Stimulated activated CD4-positive, alpha-beta T cell treated with anti-CD3 and anti-CD28 coated beads, Interleukin-4, amount 100 ng/mL, for 48 hours (primary cell): ENCODE measurements at places on chromosomes 13 and 19.

GRCh38 chr19:3649888-3650287 is 23.3 kb upstream of the CACTIN start:
- DNase-seq: no peak

- no peak for DNase-seq
Observed at GRCh38 chr19:33459222-33460090, 62.1 kb downstream of the PEPD start.

DNA sequence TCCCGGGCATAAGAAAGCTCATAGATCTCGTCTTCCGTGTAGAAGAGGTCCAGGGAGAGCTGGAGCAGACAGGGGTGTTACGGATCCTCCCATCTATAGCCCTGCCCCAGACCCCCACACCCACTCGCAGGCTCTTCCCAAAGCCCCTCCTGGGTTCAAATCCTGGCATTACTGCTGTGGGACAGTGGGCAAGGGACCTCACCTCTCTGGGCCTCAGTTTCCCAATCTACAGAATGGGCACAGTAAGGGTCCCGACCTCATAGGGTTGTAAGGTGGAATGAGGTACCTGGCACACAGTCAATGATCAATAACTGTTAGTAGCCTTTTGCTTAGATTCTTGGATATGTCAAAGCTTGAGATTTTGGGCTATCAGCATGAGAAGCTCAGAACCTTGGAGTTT is 10.5 kb downstream of the FAM98C start:
- no peak for DNase-seq

DNA sequence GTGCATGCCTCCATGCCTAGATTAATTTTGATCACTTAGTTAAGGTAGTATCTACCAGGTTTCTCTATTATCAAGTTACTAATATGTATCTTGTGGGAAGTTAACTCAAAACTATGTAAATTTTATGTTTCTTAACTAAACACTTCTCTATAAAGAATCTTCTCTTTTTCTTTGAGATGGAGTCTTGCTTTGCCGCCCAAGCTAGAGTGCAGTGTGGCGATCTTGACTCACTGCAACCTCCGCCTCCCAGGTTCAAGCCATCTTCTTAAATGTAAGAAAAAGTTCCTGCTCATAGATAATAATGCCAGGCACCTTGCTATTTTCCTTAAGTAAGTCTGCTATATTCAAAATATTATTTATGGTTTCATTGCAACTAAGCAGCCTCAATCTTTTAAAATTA is 58.4 kb downstream of the ELF1 start:
- DNase-seq: no peak

DNA sequence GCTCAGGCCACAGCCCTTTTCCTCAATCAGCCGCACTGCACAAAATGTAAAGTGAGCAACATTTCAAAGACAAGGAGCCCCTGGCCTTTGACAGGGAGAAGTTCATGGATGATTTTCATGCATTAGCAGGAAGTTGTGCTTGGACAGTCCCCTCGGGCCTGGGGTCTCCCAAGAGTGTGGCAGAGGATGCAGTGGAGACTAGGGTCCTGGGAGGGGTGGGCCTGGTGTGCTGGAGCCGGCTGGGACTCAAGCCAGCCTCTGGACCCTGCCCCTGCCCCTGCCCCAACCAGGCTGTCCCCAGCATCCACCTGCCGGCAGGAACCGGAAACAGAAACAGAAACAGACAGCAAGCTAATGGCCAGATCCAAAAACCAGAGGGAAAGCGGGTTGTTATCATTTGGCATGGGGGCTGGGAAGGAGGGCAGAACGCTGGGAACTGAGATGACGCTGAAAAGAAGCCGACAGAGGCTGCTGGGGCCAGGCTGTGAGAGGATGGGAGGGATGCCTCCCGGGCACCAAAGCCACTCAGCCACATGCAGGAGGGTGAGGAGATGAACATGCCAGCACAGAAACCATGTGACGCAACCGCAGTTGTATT is 2.3 kb downstream of the GAS6 start:
- no peak for DNase-seq

- no peak for DNase-seq
Observed at GRCh38 chr13:47326061-47326460, 429.2 kb upstream of the HTR2A start.

DNA sequence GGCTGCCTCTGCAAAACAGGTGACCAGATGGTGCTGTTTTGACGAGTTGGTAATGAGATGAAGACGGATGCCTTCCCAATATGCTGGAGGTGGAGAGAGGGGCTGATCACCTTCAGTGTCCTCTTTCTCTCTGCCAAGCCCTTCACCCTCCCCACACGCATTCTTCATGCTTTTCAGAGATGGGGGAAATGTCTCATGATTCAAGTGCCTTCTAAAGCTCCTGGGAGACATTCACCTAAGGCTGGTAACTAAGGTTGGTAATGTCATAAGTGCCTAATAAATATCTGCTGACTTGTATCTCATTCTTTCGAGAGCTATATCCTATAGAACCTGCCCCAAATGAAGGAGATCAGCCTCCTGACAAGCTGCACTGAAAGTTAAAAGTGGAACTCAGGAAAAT is 86.2 kb upstream of the MBNL2 start:
- DNase-seq: no peak

DNA sequence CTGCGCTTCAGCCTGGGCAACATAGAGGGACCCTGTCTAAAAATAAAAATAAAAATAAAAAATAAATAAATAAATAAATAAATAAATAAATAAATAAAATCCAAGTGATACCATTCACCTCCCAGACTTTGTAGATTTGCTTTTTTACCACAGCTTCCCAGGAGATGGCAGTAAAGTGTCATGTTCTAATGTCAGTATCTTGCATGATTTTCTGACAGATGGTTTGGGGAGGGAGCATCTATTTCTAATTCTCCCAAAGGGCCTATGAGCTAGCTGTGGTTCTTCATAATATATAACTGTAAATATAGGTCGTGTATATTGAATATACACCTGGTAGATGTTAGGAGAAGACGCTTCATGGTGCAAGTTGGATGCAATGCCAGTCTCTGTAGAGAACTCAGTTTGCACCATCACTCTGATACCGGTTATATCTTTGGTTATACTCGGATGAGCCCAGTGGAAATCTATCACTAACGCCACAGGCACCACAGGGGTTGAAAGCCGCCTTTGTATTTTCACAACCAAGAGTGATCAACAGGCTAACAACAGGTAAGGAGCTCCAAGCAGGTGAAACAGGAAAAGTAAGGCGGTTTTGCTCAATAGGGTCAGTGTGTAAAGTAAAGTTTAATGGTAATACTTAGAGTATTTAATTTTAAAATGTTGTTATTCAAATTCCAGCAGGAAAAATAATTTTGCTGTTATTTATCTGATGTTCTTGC is 13.9 kb downstream of the APLP1 start:
- no peak for DNase-seq

DNA sequence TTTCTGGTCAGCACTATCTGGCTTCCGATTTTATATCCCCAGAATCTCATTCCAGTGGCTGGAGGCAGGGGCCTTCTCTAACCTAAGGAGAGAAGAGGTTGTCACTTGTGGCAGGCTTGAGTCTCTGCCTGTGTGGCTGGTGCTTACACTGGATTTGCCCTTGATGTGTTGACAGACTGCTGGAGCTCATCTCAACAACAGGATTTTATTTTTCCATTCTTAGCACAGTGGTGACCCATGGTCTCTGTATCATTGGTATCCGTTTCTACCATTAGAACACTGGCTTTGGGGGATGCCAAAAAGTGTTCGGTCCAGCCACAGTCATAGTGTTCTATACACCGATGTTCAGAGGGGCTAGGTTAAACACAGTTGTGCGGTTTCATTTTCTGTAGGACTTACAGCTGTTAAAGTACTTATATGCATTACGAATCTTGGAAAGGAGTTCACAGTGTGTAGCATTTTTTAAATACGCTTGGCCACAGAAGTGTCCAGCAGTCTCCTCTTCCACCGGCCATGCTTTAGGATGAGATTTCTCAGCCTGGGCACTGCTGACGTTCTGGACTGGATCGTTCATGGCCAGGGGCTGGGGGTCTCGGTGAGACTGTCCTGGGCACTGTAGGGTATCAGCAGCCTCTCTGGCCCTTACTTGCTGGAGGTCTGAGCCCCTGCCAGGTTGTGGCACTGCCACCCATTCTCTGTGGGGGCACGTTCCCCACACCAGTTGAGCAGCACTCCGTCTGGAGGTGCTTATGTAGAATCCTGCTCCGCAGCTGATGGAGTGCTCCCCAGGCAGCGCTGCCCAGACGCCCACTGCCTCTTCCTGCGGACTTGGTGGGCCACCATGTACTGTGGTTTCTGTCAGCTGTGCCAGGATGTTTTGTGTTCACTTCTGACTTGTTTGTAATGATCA is 41.4 kb upstream of the TEX29 start:
- no peak for DNase-seq

- no peak for DNase-seq
Observed at GRCh38 chr13:105346141-105346775, 1189.2 kb downstream of the EFNB2 start.

GRCh38 chr13:52711286-52711685 is 28.3 kb downstream of the CNMD start:
- DNase-seq: no peak

DNA sequence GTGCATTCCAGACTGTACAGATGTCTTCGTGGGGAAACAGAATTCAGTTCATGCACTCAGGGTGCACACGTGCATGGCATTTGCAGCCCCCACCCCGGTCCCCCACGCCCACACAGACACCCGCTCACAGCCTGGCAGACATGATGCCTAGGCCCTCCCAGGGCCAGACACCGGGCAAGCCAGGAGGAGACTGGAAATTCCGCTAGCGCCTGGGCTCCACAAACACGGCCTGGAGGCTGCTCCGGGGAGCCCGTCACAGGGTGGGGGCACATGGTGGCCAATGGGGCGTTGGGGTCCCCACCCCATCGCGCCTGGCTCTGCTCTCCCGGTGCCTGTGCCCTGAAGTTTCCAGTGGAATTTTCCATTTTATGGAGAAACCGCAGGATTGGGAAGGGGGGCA is 3.6 kb downstream of the CILP2 start:
- DNase-seq: no peak

DNA sequence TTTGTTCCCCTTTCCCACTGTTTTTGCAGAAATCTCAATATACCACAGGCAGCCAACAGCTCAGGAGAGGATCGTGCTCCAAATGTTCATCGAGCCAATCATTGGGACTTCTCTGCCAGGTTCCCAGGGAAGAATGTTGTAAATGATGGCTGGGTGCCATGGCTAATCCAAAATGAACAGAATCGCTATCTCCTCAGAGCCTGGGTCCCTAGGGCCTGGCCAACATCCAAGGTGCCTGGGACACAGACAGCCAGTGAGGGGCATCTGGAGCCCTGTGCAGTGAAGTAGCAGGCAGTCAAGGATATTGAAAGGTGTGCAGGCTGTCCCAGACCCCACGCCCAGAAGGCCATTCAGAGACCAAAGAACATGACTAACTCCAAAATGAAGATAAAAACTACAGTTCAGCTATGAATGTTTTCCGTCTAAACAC is 37.8 kb downstream of the BRD4 start:
- DNase-seq: no peak

GRCh38 chr13:88000787-88001186 is 329.6 kb downstream of the SLITRK5 start:
- DNase-seq: no peak

GRCh38 chr13:99288089-99288488 is 19.1 kb downstream of the GPR183 start:
- DNase-seq: no peak

DNA sequence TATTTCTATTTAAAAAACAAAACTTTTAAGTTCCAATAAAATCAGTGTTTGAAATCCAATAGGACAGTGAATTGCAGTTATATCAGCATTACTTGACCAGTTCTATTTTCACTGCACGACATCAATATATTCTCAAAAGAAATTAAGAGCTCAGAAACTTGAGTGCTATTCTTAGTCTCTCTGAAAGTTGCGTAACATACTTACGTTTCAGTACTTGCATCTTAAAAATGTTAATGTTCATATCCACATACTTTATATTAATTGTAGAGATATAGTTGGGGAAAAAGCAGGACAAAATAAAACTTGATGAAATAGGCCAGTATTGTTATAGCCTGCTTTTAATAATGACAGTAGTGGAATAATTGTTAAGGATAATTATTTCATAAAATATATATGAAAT is 720.5 kb upstream of the PCDH9 start:
- no peak for DNase-seq

DNA sequence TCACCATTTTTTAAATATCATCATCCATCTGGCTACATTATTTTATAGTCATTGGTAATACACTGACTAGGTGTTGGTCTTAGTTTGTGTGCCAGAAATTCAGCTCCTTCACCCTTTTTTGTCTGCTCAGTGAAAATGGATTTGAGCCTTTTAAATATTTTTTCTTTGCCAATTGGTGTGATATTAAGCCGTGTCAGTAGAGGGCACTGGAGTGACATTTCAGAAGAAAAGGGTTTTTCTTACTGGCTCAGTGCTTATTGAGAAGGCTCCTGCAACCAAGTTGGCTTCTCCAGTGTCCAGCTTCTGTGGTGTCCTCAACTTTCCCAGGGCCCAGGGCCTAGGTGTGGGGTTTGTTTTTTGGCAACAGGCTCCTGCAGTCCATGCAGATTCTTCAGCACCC is 546.6 kb downstream of the DACH1 start:
- DNase-seq: no peak

GRCh38 chr19:10748927-10749434 is 31.1 kb downstream of the DNM2 start:
- DNase-seq: no peak

- DNase-seq: no peak
Observed at GRCh38 chr19:33428627-33429125, 55.2 kb downstream of the CEBPG start.

DNA sequence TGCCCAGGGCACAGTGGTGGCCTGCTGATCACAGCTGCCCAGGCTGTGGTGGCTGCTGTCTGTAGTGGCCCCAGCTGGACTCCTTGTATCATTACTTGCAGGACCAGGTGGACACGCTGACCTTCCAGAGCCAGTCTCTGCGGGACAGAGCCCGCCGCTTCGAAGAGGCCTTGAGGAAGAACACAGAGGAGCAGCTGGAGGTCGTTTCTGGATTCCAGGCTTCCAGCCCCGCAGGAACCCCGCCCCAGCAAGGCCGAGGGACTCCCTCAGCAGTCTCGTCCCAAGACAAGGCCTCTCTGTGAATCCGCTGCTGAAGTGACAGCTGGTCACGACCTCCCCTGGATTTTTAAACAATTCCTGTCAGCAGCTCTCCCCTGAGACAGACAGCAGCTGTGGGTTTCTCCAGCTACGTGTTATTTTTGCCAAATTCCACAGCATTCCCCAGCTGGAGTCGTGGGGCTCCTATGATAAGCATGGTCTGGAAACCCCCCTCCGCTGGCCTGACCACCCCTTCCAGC is 98.3 kb downstream of the SLC7A1 start:
- no peak for DNase-seq

DNA sequence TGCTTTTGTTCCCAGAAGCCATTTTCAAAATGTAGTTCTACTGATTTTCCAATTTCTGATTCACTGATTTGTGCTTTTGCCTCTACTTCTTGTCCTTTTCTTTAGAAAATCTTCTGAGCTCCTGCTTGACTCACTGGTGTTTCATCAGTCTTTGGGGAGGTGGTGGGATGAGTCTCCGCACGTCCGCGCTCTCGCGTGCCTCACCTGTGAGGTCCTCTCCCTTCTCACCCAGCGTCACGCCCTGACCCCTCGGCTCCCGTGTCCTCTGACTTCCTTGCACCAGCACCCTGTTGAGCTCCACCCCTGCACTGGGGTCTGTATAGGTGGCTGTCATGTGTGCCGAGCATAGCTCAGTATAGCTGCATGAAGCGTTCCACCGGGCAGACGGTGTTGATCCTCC is 52.7 kb upstream of the MCF2L start:
- no peak for DNase-seq

- DNase-seq: no peak
Observed at GRCh38 chr19:17348700-17349099, 11.3 kb downstream of the GTPBP3 start.

- no peak for DNase-seq
Observed at GRCh38 chr19:15014579-15014978, 34.7 kb upstream of the CASP14 start.
